ENCODE measurements at places on chromosomes 3 and 15.
A peak's percentile ranks its signal among the peaks of the same experiment; 100 is the strongest.

GRCh38 chr3:45479621-45480035 is 91.3 kb downstream of the LARS2 start:
- no peak overlapping the region for H3K27ac ChIP-seq
- no peaks in the 10 kb centered on the region for H3K27me3 ChIP-seq
- H3K36me3 ChIP-seq, result peaks cover 3% of the 10 kb centered on the region
- DNase-seq, result no peak

GRCh38 chr15:88232771-88233201 is 23.8 kb downstream of the NTRK3 start:
- H3K27me3 ChIP-seq, result no peaks in the 10 kb centered on the region
- no peak for DNase-seq
- H3K4me3 ChIP-seq, result no peak overlapping the region
- H3K4me1 ChIP-seq, result no peaks in the 10 kb centered on the region
- no peaks in the 10 kb centered on the region for H3K36me3 ChIP-seq

DNA sequence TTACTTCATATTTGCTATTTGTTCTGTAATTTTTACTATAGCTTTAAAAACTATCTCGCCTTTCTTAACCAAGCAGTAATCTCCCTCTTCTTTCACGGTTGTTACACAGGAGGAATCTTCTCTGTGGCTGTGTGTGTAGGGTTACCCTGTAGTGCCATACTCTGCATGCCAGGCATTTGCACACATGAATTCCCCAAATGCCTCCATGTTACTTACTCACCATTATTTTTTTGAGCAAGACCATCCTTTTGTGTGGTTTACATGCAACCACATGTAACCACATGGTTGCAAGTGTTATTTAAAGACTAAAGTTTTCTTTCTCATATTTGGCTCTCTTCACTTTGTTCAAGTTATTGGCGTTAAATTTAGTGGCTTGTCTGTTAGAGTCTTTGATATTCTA is 45.5 kb downstream of the HPS3 start:
- peaks cover 64% of the 10 kb centered on the region for H3K36me3 ChIP-seq
- no peaks in the 10 kb centered on the region for H3K27me3 ChIP-seq

GRCh38 chr3:130857336-130858026 is 36.4 kb upstream of the ATP2C1 start:
- no peaks in the 10 kb centered on the region for H3K27me3 ChIP-seq
- no peak overlapping the region for H3K4me3 ChIP-seq
- H3K4me1 ChIP-seq, result no peaks in the 10 kb centered on the region

DNA sequence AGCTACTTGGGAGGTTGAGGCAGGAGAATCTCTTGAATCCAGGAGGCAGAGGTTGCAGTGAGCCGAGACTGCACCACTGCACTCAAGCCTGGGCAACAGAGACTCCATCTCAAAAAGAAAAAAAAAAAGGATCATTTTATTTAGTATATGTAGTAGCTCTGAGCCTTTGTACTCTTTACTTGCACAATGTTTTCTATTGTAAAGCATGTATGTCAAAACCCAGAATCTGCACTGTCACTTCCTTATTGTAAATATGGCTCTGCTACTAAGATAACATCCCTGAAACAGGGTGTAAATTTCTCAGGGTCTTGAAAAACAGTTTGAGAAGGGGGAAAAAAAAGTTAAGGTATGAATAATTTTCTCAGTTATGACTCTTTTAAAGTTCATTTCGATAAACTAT is 35.1 kb downstream of the SLMAP start:
- H3K36me3 ChIP-seq, result no peaks in the 10 kb centered on the region
- H3K4me1 ChIP-seq, result peaks cover 5% of the 10 kb centered on the region
- H3K4me3 ChIP-seq, result no peak overlapping the region
- H3K27ac ChIP-seq, result no peak overlapping the region
- H3K27me3 ChIP-seq, result no peaks in the 10 kb centered on the region
- DNase-seq, result no peak

- no peak overlapping the region for H3K27ac ChIP-seq
- peaks cover 9% of the 10 kb centered on the region for H3K36me3 ChIP-seq
- H3K4me3 ChIP-seq, result no peak overlapping the region
- no peaks in the 10 kb centered on the region for H3K27me3 ChIP-seq
- DNase-seq, result no peak
These were observed 49.1 kb downstream of the RUBCN start for GRCh38 chr3:197687570-197687969.

DNA sequence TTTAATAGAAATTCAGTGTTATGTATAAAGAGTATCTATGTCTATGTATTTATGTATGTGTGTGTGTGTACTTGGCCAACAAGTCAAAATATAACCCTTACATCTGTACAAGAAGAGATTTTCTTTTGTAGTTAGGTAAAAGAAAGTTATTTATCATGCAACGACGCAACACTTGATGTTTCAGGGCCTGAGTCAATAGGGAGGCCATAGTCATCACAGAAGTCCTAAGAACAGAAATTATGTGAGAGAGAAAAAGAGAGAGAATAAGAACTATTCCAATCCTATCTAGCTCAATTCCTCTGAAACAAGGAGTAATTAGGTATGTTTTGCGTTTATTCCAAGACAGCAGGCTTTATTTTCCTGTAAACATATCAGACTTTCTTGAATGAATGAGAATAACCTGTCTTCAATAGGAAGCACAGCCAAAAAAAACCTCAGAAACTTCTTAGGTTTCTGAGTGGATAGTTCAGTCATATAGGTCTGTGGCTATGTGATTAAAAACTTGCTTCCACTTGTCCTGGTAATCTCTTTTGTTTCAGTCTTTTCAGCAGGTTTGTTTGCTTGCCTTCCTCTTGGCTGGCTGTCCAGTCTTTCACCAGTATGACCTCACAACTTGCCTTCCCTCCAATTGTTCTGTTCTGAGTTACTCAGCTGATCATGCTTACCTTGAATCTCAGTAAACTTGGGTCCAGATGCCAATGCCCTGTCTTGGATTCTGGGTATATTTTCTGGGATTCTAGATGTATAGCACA is 382.4 kb upstream of the GBE1 start:
- no peaks in the 10 kb centered on the region for H3K36me3 ChIP-seq
- no peak overlapping the region for H3K4me3 ChIP-seq
- H3K27me3 ChIP-seq, result no peaks in the 10 kb centered on the region
- no peak for DNase-seq

DNA sequence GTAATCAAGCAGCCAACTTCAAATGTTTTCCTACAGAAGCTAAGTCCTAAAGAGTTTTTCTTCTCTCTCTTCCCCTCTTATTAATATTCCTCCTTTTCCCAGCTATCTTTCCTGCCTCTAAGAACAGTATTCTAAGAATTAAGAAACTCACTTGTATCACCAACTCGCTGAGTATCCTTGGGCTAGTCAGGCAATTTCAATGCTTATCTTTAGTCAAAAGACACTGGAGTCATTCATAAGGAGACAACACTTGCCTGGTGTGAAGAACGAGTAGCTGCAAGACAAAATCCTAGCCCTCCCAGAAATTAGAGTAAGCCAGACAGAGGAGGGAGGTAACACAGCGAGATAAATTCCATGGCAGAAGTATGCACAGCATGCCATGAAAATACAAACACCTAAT is 10.7 kb downstream of the VGLL4 start:
- H3K27ac ChIP-seq, result no peak overlapping the region
- no peak for DNase-seq
- no peaks in the 10 kb centered on the region for H3K27me3 ChIP-seq
- peaks cover 8% of the 10 kb centered on the region for H3K4me1 ChIP-seq
- no peaks in the 10 kb centered on the region for H3K36me3 ChIP-seq

DNA sequence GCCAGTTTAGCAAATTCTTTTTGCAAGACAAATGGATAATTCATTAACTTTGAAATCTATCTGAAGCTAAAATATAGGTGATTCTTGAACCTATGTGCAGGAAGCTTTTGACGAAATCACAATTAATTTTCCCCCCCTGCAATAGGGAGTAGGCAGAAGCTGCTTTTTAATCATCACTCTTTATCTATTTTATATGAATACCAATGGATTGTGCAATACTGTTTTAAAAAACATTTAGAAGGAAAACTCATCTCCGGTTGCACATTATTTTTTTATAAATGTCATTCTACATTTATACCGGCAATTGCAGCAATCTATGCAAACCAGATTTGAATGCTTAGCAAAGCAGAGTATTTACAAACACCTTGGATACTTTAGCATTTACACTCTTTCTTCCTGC is 121.1 kb upstream of the TMCO5A start:
- H3K4me1 ChIP-seq, result no peaks in the 10 kb centered on the region
- H3K36me3 ChIP-seq, result no peaks in the 10 kb centered on the region
- no peak for DNase-seq
- no peak overlapping the region for H3K4me3 ChIP-seq

GRCh38 chr3:187497052-187497451 is 128.9 kb downstream of the RTP4 start:
- H3K36me3 ChIP-seq, result no peaks in the 10 kb centered on the region
- peaks cover 14% of the 10 kb centered on the region for H3K27me3 ChIP-seq
- H3K4me1 ChIP-seq, result no peaks in the 10 kb centered on the region
- no peak overlapping the region for H3K4me3 ChIP-seq

DNA sequence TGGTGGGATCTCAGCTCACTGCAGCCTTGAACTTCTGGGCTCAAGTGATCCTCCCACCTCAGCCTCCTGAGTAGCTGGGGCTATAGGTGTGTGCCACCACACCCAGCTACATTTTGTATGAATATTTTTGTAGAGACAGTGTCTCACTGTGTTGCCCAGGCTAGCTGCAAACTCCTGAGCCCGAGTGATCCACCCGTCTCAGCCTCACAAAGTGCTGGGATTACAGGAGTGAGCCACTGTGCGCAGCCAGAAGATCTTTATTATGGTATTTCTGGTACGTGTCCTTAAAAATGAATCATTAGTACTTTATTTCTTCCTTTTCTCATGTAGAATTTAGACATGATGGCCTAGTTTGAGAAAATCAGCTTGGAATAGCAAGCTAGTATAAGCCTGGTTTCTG is 153.3 kb downstream of the BCHE start:
- peak overlapping the region; percentile 50 for H3K4me3 ChIP-seq
- H3K27me3 ChIP-seq, result no peaks in the 10 kb centered on the region
- no peaks in the 10 kb centered on the region for H3K4me1 ChIP-seq
- no peaks in the 10 kb centered on the region for H3K36me3 ChIP-seq
- H3K27ac ChIP-seq, result no peak overlapping the region

Measured in liver (tissue), 10 donors.